Natural killer cell treated with Interleukin-12 subunit alpha and Interleukin-12 subunit beta and Interleukin-15 and Interleukin-18, amount 100 ng/mL, for 72 hours (primary cell): ENCODE measurements at places on chromosomes 12 and 14. TPM values are rescaled to one million over a fixed set of nuclear protein-coding genes. Genes with fewer than 3 reads are reported as not detected.

Gene SLC4A8
- total RNA-seq = 4.3 TPM

Gene TMEM132C
- 0.14 TPM for total RNA-seq

Gene ADCY6
- total RNA-seq = 0.40 TPM

- DNase-seq = no peak
Measured at GRCh38 chr12:45986641-45987339, 3.6 kb downstream of the SCAF11 start.

- DNase-seq = no peak
Measured at GRCh38 chr14:37114002-37114401, 58.4 kb downstream of the SLC25A21 start.
